SHP77 (cell line): ENCODE measurements at places on chromosomes 1 and 21.
A peak's percentile ranks its signal among the peaks of the same experiment; 100 is the strongest.

- no peak for DNase-seq
Measured at GRCh38 chr1:33784876-33785275, 79.0 kb upstream of the HMGB4 start.

- no peak for DNase-seq
Measured at GRCh38 chr1:39673215-39673614, 1.3 kb upstream of the NT5C1A start.

- DNase-seq = no peak
Measured at GRCh38 chr1:212423879-212424278, 8.8 kb upstream of the NENF start.

- no peak for DNase-seq
Measured at GRCh38 chr1:236623371-236624166, 19.3 kb upstream of the HEATR1 start.

GRCh38 chr1:9250411-9251381 is 16.1 kb downstream of the H6PD start:
- peak; percentile 53 for DNase-seq

- no peak for DNase-seq
Measured at GRCh38 chr1:234891427-234891826, 237.2 kb downstream of the TOMM20 start.

- DNase-seq = no peak
Measured at GRCh38 chr1:165371588-165372225, 15.2 kb upstream of the LMX1A start.

DNA sequence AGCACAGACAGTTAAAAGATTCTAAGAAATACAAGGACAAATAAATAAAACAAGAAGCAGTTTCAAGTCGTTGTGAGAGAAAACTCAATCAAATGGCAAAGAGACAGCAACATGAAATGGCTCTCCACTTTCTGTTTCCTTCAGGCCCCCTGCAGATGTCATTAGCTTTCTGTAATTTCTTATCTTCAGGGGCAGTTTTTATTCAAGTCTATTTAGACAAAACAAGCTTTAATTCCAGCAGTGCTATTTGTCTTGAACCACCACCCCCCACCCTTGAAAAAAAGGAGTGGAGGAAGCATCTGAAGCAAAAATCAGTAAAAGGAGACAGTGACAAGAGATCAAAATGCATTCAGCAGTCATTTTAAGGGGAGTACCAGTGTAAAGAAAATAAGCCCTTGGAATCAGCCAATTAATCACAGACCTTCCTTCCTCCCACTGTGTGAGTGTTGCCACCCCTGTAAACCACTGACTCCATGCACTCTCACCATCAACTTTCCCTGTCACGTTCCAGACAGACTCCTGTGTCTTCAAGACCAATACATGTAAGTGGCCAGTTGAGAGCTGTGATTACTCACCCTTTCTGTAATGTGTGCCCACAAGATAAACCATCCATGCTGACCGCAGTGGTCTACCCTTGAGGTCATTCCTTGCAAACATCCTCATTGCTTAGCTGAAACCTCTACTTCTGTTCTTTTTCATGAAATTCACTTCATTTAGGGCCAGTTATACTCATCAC is 136.1 kb upstream of the HOOK1 start:
- no peak for DNase-seq

DNA sequence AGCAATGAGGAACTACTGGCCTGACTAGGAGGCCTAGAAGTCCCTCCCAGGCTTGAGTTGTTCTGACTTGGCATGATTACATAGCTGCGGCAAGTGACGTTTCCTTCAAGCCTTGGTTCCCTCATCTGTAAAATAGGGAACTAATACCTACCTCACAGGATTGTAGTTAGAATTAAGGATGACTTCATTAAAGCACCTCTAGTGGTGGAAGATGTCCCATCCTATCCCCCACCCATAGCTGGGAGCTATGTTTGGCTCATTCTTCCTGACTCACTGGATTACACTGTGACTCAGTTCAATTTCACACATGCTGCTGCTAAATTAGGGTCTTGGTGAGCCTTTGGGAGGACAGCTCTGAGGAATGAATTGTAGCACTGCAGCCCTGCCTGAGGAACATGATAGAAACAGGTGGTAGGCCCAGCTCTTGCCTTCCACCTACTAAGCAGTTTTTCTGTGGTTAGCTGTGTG is 6.0 kb upstream of the SHISA4 start:
- DNase-seq = no peak

DNA sequence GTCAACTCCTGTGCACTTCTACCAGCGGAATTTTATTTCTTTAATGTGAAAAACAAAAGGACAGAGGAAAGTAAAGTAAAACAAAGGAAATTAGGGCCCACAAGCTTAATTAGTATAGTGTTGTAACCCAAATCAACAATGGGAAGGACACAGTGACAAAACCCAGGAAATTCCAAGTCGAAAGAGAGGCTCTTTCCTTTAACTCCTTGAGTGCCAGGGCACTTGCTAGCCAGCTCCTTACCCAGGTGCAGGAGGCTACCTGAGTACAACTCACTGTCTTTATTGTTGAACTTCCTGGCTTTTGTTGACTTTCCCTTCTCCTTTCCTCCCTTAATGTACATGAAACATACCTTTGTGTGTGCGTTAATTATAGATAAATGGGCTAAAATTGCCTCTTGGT is 55.0 kb downstream of the PEX14 start:
- no peak for DNase-seq

- DNase-seq = no peak
Measured at GRCh38 chr1:233055879-233056641, 105.6 kb downstream of the NTPCR start.

DNA sequence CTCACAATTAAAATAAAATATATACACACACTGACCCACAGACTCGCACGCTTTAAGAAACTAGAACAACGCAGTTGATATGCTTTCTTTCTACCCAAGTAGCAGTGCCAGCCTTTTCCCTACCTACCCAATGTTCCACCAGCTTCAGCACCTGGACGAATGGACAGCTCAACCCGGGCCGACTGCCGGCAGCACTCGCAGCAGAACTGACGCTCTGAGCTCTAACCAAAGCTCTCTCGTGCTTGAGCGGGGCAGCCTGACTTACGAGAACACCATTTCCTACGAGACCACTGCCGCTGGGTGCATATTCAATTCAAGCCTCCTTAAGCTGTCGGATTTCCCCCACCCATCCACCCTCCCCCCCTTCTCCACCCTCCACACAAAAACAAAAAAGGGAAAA is 127.4 kb upstream of the DPYD start:
- no peak for DNase-seq

DNA sequence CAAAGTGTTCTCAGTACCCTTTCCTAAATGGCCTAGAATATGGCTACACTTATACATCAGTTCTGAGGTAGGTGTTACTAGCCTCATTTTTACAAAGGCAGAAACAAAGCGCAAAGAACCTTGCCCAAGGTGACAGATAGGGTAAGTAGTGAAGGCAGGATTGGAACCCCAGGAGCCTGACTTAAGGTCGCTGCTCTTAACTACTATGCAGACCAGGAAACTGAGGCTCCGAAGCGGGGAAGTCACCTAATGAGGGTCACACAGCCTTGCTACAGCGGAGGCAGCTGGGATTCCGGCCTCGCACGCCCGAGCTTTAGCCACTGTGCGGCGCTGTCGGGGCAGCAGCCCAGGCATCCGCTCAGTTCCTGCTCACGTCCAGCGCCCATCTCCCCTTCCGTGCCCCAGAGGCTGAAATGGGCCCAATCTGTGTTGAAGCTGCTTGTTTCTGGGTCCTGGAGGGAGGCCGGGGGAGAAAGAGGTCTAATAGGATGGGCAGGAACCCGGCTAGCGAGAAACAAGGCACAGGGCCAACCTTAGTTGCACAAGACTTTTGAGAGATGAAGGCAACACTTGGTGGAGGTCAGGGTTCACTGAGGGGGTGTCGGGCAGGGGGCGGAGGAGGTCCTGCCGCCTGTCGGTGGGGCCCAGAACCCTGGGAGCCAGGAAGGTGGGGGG is 1.4 kb upstream of the FOXD2 start:
- DNase-seq = peak; percentile 58
